ENCODE measurements at places on chromosomes 7 and 10. TPM values are rescaled to one million over a fixed set of nuclear protein-coding genes. Genes with fewer than 3 reads are reported as not detected.

SMNDC1 gene
- total RNA-seq, result 7.5 TPM

SPDYE17 gene
- not detected for total RNA-seq

IGFBP1 gene
- total RNA-seq, result not detected

GPR15LG gene
- not detected for total RNA-seq

HOXA13 gene
- 0.65 TPM for total RNA-seq

NYAP1 gene
- total RNA-seq, result 2.6 TPM

CYP2C8 gene
- total RNA-seq, result not detected

ACBD7 gene
- total RNA-seq, result 4.6 TPM

SPAM1 gene
- total RNA-seq, result not detected

TMEM72 gene
- not detected for total RNA-seq

Data from epithelial cell of umbilical artery (primary cell).